Thoracic aorta (tissue), 2 donors: ENCODE measurements at places on chromosomes 2 and 18.

DNA sequence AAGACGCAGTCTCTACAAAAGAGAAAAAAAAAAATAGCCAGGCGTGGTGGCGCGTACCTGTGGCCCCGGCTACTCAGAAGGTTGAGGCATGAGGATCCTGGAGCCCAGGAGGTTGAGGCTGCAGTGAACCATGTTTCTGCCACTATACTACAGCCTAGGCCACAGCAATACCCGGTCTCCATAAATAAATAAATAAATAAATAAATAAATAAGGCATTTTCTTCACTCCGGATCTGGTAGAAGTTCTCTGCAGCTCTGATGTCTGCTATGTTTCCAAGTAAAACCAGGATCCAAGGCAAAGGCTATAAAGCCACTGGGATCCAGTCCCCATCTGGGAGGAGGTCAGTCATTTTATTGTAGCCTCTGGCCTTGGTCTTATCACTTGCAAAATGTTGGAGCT, 15.5 kb downstream of the NFE2L2 start:
- DNase-seq, result no peak

GRCh38 chr2:145007093-145007959, 487.4 kb upstream of the ZEB2 start:
- DNase-seq, result peak; percentile 39

- DNase-seq, result no peak
These were observed 43.0 kb upstream of the KCNJ3 start for GRCh38 chr2:154655499-154655898.

GRCh38 chr18:79961527-79962291, 2.7 kb upstream of the HSBP1L1 start:
- no peak for DNase-seq

- DNase-seq, result no peak
These were observed 150.6 kb downstream of the MYCN start for GRCh38 chr2:16090650-16091575.

- no peak for DNase-seq
These were observed 44.4 kb upstream of the CTLA4 start for GRCh38 chr2:203823173-203823572.

GRCh38 chr2:2763351-2764000, 432.4 kb upstream of the MYT1L start:
- DNase-seq, result no peak

DNA sequence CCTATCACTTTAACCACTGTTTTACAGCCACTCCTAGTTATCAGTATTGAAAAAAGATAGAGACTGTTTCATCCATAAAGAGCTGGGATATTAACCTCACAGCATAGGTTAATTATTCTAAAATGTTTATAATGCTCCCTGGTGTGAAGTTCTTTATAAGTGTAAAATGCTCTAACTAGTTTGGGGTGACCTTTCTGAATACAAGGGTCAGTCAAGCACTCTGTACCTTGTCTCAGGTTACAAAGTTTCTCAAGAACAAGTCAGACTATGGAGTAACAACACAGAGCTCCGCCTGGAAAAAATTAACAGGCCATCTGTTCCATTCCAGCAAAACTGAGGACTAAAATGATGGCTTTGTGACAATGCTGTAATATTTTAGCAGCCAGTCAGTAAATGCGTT, 107.4 kb downstream of the NOL4 start:
- DNase-seq, result no peak

DNA sequence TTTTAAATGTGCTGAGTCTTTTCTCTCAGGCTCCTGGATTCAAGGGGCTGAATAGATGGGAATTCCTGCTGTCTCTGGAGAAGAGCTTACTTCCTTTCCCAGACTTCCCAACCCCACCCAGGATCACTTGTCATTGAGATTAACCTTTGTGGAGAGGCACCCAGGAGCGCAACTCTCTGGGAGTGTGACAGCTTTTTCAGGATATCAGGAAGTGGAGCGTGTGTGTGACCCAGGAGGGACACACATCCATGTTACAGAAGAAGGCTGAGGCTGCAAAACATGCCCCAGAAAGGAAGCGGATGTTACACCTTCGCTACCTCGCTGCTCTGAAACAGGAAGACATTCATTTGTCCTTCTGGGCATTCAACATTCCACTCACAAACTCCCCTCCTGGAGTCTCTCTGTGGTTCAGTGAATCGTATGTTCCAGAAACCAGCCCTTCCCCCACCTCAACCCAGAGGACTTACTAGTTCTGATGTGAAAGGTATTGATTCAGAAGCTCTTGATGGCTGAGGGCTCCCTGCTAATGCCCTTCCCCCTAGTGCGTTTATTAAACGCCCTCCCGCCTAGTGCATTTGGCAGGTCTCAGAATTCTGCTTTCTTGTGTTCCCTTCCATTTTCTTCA, 523.9 kb downstream of the TNS1 start:
- DNase-seq, result no peak

GRCh38 chr18:22840606-22841144, 92.5 kb upstream of the RBBP8 start:
- DNase-seq, result no peak

DNA sequence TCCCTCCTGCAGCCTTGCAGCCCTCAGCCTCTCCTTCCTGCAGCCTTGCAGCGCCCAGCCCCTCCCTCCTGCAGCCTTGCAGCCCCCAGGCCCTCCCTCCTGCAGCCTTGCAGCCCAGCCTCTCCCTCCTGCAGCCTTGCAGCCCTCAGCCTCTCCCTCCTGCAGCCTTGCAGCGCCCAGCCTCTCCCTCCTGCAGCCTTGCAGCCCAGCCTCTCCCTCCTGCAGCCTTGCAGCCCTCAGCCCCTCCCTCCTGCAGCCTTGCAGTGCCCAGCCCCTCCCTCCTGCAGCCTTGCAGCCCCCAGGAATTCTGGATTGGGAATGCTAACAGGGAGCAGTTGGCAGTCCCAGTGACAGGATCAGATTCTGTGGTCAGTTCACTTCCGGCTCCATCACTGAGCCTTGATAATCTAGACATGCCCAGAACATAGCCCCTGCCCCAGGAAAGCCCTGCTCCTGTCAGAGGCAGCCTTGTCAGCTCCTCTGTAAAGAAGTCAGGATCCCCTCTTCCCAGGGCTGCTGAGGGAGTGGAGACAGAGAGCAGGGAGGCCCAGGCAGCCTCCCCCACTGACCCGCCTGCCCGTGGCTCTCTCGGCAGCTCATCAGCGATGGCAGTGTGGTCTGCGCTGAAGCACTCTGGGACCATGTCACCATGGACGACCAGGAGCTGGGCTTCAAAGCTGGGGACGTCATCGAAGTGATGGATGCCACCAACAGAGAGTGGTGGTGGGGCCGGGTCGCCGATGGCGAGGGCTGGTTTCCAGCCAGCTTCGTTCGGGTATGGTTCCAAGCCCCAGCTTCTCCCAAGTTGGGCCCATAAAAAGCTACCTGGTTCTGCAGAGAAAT, 54.8 kb downstream of the FAM168B start:
- no peak for DNase-seq

DNA sequence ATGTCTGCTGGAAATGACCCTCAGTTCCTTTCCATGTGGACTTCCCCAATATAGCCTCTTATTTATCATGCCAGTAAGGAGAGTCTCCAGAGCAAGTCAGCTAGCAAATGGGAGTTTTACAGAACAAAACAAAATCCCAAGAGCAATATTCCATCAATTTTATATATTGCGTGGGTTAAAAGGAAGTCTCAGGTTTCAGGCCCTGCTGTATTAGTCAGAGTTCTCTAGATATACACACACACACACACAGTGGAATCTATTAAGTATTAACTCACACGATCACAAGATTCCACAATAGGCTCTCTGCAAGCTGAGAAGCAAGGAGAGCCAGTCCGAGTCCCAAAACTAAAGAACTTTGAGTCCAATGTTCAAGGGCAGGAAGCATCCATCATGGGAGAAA, 102.8 kb upstream of the MAP2 start:
- no peak for DNase-seq

GRCh38 chr2:54768772-54769428, 45.4 kb downstream of the EML6 start:
- DNase-seq, result no peak

DNA sequence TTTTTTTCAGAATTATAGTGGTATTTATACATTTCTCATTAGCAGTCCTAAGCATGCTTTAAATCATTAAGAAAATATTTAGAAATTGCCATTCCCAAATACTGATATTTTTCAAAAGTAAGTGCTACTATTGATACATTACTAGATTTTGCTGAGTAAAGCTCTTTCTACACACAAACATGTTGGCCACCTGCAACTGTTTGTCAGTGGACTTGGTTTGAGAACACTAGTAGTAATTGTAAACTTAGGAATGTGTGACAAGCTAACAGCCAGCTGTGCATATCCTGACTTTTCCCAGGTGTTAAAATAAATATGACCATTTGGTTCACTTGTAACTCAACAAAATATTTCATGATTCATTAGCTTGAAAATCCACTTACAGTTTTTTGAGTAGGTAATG, 103.1 kb downstream of the MSTN start:
- DNase-seq, result no peak

- DNase-seq, result no peak
These were observed 381.2 kb downstream of the TXNL1 start for GRCh38 chr18:56257205-56257604.

- no peak for DNase-seq
These were observed at the start of gene SERPINB5 for GRCh38 chr18:63476668-63477067. Gene SERPINB5 (plus strand): TSS chr18:63476958. CDS start chr18:63484429, 7,471 bp downstream.

DNA sequence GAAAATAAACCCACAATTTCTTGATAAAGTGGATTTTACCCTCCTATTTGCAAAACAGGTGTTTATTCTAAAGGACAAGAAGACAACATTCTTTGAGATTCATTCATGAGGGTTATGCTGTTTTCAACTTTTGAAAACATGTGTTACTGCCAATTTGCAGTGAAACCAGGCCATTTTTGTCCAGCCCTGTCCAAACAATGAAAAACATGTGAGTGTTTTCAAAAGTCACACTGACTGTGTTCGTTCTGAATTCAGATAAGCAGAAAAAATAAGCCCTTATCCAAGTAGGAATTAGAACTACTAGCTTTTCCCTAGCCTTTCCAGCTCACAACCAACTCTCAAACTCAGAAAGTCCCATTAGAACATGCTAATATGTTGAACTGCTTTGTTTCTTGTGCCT, 148.1 kb upstream of the PID1 start:
- DNase-seq, result no peak

GRCh38 chr18:2985628-2986027, 27.3 kb downstream of the LPIN2 start:
- DNase-seq, result no peak

GRCh38 chr2:86256982-86257381, 57.7 kb downstream of the MRPL35 start:
- DNase-seq, result no peak

DNA sequence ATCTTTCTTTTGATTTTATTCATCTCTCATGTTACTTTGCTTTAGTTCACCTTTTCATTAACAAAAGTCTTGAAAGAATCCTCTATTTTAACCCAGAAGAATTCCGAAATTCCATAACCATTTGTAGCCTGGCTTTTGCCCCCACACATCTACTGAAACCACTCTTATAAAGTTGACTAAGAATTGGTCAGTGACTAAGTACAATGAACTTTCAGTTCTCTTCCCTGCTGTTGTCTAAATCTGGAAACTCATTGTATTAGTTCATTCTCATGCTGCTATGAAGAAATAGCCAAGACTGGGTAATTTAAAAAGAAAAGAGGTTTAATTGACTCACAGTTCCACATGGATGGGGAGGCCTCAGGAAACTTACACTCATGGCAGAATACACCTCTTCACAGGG, 49.9 kb upstream of the PNPT1 start:
- no peak for DNase-seq

GRCh38 chr2:100673691-100674485, 111.1 kb downstream of the PDCL3 start:
- DNase-seq, result no peak

GRCh38 chr18:65725251-65726050, 25.4 kb upstream of the CDH7 start:
- no peak for DNase-seq

DNA sequence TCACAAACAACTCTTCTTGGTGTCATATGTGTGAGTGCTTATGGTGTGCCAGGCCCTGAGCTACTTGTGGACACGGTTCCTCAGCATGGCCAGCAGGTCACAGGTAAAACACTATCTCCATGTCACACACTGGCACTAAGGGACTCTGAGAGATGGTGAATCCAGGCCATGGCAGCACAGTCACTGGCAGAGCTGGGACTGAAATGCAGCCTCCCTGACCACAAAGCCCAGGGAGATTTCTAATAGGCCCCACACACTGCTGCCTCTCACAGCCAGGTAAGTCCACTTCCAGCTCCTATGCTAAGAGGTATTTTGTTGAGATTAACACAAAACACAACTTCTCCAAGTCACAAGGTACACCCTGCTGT, 92.0 kb downstream of the ACTR2 start:
- DNase-seq, result no peak

DNA sequence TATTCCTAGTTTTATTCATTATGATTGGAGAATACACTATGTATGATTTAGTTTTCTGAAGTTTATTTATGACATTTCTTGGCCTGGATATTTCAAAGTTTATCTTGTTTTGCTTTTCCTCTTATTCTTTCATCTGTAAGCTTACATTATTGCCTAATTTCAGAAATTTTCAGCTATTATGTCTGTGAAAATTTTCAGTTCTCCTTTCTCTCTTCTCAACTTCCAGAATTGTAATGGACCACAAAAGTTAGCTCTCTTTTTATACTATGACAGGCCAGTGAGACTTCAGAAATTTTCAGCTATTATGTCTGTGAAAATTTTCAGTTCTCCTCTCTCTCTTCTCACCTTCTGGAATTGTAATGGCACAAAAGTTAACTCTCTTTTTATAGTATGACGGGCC, 97.2 kb upstream of the SCN7A start:
- DNase-seq, result no peak

DNA sequence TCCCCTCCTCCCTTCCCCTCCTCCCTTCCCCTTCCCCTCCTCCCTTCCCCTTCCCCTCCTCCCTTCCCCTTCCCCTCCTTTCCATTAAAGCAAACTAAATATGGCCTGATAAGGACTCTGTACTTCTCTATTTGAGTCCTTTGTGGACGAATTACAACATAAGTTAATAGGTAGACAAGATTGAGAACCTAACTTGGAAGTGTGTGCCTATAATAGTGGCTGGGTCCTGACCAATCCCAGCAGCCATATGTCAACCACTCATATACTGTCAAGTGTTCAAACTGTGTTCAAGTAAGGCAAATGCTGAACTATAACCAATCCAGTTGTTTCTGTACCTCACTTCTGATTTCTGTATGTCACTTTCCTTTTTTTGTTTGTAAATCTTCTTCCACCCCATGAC, 97.1 kb upstream of the RBMS1 start:
- no peak for DNase-seq

DNA sequence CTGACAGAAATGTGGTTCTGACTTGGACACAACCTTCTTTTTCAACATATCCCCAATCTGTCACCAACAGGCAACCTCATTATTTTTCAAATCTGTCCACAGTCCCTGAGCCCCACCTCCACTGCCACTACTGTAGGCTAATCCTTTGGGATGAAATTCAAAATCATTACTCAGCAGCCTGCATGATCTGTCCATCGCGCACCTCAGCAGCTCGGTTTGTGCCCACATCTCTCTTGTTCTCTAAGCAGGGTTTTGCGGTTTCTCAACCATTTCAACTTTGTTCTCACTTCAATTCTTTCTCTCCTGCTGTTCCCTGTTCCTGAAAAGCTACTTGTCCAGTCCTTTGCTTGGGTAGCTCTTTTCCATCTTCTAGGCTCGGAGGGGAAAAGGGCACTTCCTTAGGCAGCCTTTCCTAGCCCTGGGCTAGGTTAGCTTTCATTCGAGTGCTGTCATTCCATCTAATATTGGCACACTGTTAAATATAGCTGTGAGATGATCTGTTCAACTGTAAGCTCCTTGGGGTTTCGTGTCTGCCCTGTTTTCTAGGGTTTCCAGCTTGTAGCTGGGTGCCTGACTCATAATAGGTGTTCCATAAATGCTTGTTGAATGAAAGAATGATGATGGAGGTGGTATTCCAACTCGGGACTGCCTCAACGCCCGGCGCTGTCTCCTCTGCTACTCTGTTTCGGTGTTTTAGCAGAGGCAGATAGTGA, 653 bp upstream of the ANKAR start:
- DNase-seq, result no peak

- no peak for DNase-seq
These were observed 159.8 kb downstream of the METTL4 start for GRCh38 chr18:2411381-2411960.
